DMS 273 treated with DMSO at 0.1 percent for 48 hours (cell line): ENCODE measurements at places on chromosomes 1 and 21.

DNA sequence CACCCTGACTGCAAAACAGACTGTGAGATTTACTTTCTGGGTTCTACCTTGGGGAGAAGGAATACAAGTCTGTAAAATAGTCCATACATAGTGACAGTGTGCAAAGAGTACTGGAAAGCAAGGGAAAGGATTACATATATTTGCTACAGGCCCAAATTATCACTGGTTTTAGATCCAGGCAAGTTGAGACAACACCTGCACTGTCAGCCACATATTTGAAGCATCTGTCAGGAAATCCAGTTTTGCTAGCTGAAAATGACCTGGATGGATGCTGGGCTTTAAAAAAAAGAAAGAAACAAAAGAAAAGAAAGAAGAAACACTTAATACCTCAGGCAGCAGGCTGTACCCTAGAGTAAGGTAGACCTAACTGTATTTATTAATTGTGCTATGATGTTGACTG lies 23.9 kb upstream of the SPRR2G start:
- no peak for DNase-seq

- DNase-seq, result no peak
Measured at GRCh38 chr1:38025233-38025632, 12.7 kb downstream of the UTP11 start.

DNA sequence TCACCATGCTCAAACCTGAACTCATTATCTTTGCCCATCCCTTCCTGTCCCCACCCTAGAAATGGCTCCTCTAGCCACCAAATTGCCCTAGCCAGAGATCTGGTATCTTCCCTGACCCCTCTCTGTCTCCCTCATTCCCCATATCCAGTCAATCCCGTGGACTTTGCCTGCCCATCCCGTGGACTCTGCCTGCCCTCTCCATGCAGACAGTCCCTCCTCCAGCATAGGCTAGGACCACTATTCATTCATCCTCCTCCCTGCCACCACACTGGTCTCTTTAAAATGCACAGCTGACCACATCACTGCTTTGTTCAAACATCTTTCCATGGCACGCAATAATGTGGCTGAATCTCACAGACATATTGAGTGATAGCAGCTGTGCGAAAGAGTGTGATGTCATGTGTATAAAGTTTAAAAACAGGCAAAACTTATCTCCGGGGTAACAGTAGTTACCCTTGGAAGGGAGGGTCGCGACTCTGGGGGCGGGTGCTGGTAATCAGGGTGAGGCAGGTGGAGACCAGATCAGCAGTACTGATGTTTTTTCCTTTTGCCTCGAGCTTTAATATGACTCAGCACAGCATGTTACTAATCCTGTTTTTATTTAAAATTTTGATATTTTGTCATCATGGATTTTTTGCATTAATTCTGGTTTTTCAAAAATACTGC lies 4.8 kb upstream of the SLC2A1 start:
- no peak for DNase-seq

GRCh38 chr21:42578034-42578433 lies 64.4 kb downstream of the SLC37A1 start:
- no peak for DNase-seq

- DNase-seq, result no peak
Measured at GRCh38 chr1:87941337-87941946, 612.8 kb downstream of the LMO4 start.

GRCh38 chr1:21935891-21936365 lies 1.2 kb downstream of the HSPG2 start:
- no peak for DNase-seq

GRCh38 chr1:46413596-46413985 lies 19.5 kb downstream of the FAAH start:
- no peak for DNase-seq

DNA sequence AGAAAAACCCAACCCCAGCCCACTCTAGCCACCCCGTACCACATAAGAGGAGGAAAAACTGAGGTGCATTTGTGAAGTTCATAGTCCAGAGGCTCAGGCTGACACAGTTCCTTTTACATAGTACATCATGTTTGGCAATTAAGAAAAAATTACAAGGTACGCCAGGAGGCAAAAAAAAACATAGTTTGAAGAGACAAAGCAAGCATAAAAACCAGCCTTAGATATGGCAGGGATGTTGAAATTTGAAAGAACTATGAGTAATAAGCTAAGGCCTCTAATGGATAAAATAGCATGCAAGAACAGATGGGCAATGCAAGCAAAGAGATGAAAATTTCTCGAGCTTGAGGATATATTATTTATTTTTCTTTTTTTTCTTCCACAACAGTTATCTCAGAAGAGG lies 31.9 kb downstream of the MIXL1 start:
- no peak for DNase-seq

- no peak for DNase-seq
Measured at GRCh38 chr1:172887162-172887561, 163.6 kb downstream of the TNFSF18 start.

DNA sequence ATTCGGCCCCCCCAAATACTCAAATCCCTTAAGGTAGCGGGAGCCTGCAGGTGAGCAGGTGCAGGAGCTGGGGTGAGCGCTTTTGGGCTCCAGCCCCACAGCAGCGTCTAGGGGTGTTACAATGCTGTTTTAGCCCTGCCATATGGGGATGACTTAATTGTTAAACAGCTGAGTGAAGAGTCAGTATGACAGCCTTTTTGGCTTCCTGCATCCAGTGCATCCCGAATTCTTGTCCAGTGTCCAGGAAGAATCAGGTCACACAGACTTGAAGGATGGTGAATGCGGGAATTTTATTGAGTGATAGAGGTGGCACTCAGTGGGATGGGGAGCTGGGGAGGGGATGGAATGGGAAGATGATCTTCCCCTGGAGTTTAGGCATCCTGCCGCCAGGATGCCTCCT lies 30.4 kb upstream of the HHAT start:
- DNase-seq, result no peak

DNA sequence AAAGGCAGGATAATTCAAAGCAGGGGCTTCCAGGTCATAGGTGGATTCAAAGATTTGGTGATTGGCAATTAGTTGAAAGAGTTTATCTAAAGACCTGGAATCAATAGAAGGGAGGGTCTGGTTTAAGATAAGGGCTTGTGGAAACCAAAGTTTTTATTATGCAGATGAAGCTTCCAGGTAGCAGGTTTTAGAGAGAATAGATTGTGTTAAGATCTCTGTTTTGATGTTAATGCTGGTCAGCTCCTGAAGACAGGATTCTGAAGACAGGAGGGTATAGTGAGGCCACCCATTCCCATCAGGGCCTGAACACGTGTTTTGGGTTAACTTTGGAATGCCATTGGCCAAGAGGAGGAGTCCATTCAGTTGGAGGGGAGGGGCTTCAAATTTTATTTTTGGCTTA lies 6.1 kb upstream of the PTBP2 start:
- DNase-seq, result no peak

DNA sequence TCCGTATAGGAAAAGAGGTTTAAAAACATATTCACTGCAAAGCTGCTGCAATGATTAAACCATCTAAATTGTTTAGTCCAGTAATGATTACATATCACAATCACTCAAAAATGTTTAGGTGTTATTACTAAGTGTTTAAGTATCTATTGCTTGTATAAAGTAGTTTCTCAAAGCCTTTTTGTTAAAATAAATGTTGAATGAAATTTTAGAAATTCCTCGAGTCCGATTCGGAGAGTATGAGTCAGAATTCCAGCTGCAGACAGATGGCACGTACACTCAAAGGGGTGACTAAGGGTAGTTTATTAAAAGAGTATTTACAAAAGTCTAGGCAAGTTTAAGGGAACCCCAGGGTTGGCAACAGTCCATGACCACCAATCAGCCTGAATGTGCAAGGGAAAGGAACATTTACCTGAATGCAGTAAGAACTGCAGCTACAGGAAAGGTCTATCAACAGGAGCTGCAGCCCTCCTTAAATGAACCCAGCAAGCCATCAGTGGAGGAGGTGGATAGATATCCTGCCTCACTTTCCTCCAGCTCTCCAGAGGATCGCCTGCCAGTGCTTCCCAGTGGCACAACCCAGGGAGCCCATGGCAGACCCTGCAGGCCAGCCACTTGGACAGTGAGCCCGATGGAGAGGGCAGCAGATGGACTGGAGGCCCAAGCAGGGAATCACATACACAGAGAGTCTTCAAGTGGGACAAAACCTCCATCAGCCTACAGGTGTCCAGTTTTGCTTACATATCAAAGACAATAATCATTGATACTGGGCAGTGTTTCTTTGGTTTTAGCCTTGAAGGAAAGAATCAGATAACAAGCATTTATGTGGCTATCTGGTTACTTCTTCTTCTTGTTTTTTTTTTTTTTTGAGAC lies 92.1 kb upstream of the SLC44A3 start:
- no peak for DNase-seq

- DNase-seq, result no peak
Measured at GRCh38 chr1:218030846-218031245, 254.2 kb upstream of the RRP15 start.

- DNase-seq, result no peak
Measured at GRCh38 chr21:15370462-15370975, 305.7 kb upstream of the NRIP1 start.

DNA sequence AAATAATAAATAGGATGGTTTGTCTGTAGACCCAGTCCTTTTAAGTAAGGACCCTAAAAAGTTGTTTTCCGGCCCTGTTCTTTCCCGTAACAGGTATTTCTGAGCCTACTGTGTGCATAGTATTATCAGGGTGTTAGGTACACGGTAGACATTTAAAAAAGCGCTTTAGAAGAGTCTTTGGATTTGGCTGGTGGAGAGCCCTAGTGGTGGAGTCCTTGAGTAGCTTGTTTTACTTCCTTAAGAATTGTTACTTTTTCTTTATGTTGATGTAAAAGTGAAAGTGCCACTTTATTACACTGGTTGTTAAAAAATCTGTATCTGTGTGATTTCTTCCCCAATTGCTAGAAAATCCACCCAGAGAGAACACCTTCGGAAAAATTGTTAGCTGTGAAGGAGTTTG lies 36.8 kb downstream of the SMYD2 start:
- no peak for DNase-seq

DNA sequence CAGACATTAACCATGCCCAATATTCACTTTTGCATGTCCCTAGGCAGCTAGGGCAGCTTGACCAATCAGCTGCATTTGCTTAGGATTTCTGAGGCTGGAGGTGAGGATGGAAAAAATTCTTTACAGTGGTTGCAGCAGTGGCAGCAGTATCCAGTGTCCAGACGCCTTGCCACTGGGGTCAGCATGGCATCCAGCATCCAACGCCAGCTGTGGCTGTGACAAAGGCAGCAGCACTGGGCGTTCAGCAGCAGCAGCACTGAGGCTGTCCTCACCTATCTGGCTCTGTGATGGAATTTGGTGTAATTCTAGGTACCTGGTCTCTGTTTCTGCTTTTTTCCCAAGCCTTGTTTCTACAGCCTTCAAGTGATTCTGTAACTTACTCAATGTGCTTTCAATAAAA lies 15.5 kb downstream of the RHBDL2 start:
- no peak for DNase-seq

GRCh38 chr1:213066363-213066762 lies 15.3 kb downstream of the RPS6KC1 start:
- DNase-seq, result no peak

DNA sequence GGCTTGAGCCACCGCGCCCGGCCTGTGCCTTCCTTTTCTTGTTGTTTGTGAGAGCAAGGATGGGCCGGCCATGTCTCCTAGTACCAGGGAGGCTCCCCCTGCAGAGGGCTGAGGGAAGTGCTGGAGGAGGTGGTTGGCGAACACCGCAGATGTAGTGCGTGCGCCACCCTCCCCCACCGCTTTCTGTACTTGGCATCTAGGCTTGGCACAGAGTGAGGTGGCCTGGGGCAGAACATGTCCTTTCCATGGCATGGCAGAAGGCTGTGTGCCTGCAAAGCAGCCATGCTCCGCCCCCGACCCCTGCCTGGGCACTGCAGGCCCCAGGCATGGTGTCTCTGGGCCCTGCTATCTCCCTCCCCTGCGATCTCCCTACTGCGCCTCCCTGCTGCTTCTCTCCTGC lies 30.7 kb downstream of the ALPL start:
- DNase-seq, result no peak

DNA sequence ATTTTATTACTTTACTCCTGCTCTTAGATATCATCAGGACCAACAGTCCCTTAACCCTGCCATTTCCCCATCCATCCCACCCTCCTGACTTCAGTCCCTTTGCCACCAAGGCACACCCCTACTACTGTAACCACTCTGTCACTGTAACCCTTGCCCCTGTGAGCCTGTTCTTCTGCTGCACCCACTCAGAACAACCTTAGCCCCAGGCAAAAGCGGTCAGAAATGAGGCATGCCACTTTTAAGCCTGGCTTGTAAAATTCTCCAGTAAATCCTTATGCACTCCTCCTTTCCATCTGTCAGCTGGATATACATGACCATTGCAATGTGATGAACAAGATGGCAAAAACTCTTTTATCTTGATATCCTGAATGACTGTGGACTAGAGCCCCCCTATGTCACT lies 555.0 kb upstream of the PLXNA2 start:
- no peak for DNase-seq

- no peak for DNase-seq
Measured at GRCh38 chr1:209688746-209689234, 13.6 kb downstream of the G0S2 start.

DNA sequence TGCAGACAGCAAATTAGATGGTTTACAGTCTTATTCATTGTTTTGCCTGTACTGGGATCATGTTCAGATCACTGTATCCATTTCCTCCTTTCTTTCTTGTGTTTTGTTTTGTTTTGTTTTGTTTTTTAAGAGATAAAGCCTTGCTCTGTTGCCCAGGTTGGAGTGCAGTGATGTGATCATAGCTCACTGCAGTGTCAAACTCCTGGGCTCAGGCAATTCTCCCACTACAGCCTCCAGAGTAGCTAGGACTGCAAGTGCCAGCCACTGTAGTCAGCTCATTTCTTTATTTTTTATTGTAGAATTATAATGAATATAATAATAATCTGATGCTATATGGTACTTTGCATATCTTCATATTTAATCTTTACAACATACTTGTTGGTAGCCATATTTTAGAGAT lies 403.7 kb upstream of the B3GALT2 start:
- DNase-seq, result no peak

DNA sequence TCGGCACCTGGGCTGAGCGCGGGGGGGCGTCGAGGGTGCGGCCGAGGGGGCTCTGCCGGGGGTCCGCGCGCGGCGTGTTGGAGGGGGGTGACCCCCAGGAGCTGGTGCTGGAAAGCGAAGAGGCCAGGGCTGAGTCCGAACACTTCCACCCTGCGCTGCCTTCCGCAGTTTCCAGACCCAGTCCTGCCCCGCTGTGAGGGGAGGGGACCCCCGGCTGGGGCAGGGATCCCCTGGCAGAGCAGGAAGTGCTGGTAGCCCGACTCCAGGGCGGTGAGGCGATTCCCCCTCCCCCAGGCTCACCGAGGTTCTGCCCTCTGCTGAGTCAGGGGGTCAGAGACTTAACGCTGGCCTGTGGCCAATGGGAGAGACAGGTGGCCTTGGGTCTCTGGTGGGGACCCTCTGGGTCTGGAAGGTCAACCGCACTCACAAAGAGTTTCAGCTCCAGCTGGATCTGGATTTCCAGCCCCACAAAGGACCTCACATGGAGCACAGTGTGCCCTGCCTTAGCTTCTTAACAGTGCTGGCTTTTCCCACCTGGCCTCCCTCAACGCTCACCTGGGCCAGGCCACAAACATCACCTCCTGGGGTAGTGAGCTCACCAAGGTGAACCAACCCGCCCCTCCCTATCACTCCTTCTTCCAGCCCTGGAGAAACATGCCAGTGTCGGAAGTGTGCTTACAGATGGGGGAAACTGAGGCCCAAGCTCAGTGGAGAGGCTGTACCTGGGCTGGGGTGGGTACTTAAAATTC lies 39.8 kb upstream of the SYNC start:
- DNase-seq, result no peak

GRCh38 chr1:222413436-222413835 lies 134.5 kb downstream of the HHIPL2 start:
- DNase-seq, result no peak
